BJ (cell line): ENCODE measurements at places on chromosomes 1 and 21. TPM values are rescaled to one million over a fixed set of nuclear protein-coding genes. Genes with fewer than 3 reads are reported as not detected.
A peak's percentile ranks its signal among the peaks of the same experiment; 100 is the strongest.

- no peak for DNase-seq
Observed at GRCh38 chr1:151326619-151327222, 495 bp downstream of the PI4KB start.

GRCh38 chr1:29569971-29570634, 333.8 kb downstream of the PTPRU start:
- peak; percentile 62 for DNase-seq

DNA sequence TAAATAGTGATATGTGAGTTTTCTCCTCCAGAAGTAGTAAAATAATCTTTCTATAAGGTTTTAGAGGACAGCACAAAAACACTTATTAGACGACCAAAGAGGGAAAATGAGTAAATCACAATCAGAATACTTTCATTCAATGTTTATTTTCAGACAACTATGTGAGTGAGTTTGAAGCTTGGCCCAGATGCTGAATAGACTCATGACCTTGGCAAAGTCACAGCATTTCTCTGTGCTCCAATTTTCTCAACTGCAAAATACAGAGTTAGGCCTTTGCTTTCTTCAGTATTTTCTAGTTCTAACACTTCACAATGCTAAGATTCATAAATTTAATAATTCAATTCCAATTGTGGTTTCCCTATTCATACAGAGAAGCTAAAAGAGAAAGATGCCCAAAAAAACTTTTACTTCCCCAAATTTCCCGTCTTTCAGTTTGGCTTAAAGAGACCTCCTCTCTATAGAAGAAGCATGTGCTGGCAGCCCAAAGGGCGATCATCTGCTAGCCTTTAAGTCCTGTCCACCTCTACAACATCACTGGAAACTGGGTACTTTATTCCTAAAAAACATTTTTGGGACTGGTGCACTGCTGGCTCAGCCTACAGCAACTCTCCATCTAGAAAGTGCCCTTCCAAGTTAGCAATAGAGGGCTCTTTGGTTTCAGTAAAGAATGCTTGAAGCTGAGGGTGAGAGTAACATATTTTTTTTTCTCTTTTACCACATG, 116.8 kb upstream of the GORAB start:
- DNase-seq, result no peak

- no peak for DNase-seq
Observed at GRCh38 chr21:43790010-43790524, 690 bp downstream of the RRP1 start.

DNA sequence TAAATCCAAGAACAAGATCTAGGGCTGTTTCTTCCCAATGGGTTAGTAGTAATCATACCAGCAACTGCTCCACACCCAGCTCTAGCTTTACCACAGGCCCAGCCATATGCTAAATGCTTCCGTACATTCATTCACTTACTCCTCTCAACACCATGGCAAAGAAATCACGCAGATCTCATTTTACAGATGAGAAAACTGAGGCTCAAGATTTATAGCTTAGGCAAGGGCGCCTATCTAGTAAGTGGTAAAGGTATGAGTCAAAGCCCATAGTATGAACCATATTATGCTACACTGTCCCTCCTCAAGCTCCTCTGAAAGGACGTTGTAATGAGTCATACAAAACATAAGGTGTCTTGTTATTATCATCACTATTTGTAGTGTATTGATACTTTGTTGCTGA, 82.2 kb downstream of the NIBAN1 start:
- DNase-seq, result no peak

Gene EDN2
- polyA plus RNA-seq, result 0.06 TPM in 1 of 2 replicates, not detected in the other

Gene GNG4
- polyA plus RNA-seq, result 0.09 and 0.12 TPM in 2 replicates

Gene PGBD5
- 0.06 and 0.07 TPM in 2 replicates for polyA plus RNA-seq

Gene C1orf210
- polyA plus RNA-seq, result not detected in 2 replicates

Gene NSUN4
- polyA plus RNA-seq, result 24.0 and 24.2 TPM in 2 replicates
